ENCODE measurements at places on chromosomes 2 and 18. TPM values are rescaled to one million over a fixed set of nuclear protein-coding genes. Genes with fewer than 3 reads are reported as not detected.

Gene ARHGAP28
- polyA plus RNA-seq = 33.7 TPM

Gene KHK
- 6.0 TPM for polyA plus RNA-seq

Gene ANKRD62
- polyA plus RNA-seq = 0.07 TPM

Gene ELAC1
- polyA plus RNA-seq = 14.9 TPM

Gene CDK15
- 3.5 TPM for polyA plus RNA-seq

Gene SLC4A5
- polyA plus RNA-seq = 2.5 TPM

Gene MYOM1
- 8.4 TPM for polyA plus RNA-seq

Gene SNED1
- polyA plus RNA-seq = 8.2 TPM

Gene MC5R
- polyA plus RNA-seq = not detected

Gene MLPH
- polyA plus RNA-seq = 4.0 TPM

Gene IL36RN
- not detected for polyA plus RNA-seq

Gene ST6GAL2
- polyA plus RNA-seq = 65.6 TPM

Gene CPLX4
- 0.08 TPM for polyA plus RNA-seq

Gene SMYD1
- polyA plus RNA-seq = not detected

Gene HOXD10
- 127 TPM for polyA plus RNA-seq

Gene GKN1
- polyA plus RNA-seq = not detected
